ENCODE measurements at places on chromosomes 3 and 15.

GRCh38 chr3:187264911-187265310 is 26.6 kb downstream of the MASP1 start:
- DNase-seq: no peak

- DNase-seq: no peak
Observed at GRCh38 chr3:14371573-14372474, 30.6 kb upstream of the SLC6A6 start.

- no peak for DNase-seq
Observed at GRCh38 chr3:125072301-125072700, 16.5 kb upstream of the HEG1 start.

DNA sequence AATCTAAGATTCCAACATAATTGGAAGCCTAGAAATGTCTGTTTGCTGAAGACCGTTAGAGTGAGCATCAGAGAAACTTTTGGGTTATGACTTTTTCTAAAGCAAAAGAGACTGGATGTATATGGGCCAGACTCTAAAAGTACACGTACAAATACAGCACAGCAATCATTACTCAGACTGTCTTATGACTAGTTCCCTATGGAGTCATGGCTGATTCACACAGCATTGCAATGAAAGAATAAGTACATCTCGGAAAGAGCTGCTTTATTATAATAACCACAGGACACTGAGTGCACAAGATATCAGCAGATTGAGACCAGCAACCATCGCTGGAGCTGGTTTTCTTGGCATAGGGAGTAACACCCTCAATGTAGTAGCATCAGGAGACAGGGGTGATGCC is 618.6 kb downstream of the NLGN1 start:
- DNase-seq: no peak

DNA sequence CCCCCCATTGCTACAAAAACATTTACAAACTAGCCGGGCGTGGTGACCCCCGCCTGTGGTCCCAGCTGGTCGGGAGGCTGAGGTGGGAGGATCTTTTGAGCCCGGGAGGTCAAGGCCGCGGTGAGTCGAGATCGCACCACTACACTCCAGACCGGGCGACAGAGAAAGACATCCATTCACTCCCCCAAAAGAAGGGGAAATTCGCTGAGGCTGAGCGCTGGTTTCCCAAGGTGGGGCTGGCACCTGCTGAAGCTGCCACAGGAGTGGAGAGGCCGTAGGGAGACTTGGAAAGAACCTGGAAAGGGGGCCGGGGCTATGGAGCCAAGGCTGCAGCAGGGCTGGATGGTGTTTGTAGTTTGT is 732 bp upstream of the CRTC3 start:
- no peak for DNase-seq

GRCh38 chr3:24487325-24488262 is 7.1 kb downstream of the THRB start:
- no peak for DNase-seq

GRCh38 chr3:33957176-33957575 is 158.7 kb downstream of the PDCD6IP start:
- DNase-seq: no peak

DNA sequence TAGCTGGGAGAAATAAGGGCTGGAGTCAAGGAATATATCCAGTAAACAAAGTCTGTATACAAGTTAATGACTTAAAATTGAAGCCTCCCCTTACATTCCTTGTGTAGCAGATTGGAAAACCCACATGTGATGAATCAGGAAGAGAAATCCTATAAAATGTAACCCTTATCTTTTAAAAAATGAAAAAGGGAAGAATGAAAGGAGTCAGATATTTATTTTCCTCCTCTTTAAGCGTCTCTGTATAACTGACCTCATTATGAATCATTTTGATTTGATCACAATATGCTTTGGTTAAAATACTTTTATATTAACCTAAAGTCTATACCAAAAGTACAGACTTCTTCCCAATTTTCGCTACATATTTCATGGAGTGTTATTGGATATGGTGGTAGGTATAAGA is 316.3 kb upstream of the STAC start:
- no peak for DNase-seq

- DNase-seq: no peak
Observed at GRCh38 chr15:48402427-48403177, 71.4 kb downstream of the DUT start.

DNA sequence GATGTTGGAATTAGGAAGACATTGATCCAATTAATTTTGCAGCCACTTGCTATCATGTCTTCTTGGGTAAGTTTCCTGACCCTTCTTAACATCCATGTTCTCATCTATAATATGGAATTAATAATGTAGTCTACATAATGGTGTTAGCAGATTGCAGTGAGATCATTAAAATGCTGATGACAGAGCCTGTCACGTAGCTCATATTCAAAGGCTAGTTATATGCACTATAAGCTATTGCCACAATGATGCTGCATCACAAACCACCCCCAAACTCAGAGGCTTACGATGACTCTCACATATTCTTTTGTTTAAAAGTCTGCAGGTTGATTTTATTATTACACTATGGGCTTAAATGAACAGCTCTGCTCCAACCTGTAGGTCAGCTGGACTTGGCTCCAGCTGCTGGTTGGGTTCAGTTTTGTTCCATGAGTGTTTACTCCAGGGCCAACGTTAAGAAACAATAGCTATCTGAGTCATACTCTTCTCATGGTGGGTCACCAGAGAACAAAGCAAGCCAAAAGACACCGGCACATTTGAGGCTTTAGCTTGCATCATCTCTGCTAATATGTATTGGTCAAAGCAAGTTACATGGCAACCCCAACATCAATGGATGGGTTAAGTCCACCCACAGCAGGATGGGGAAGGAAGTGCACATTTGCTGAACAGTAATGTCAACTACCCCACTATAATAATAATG is 250.0 kb upstream of the SLCO3A1 start:
- DNase-seq: no peak
